ENCODE measurements at places on chromosomes 6 and 20. TPM values are rescaled to one million over a fixed set of nuclear protein-coding genes. Genes with fewer than 3 reads are reported as not detected.

Gene E2F1
- total RNA-seq: 52.9 TPM

Gene OPRM1
- total RNA-seq: not detected

Gene SFTA2
- not detected for total RNA-seq

Gene FRMD1
- not detected for total RNA-seq

Gene RIPPLY2
- not detected for total RNA-seq

Gene AKAP12
- 0.10 TPM for total RNA-seq

Gene PTK7
- total RNA-seq: 0.94 TPM

Gene DNMT3B
- total RNA-seq: 3.5 TPM

Gene NKAPL
- total RNA-seq: 0.20 TPM

Gene TRIM40
- not detected for total RNA-seq

Gene INSM1
- total RNA-seq: not detected

Gene BLOC1S5
- total RNA-seq: 17.3 TPM
